ENCODE measurements at places on chromosomes 4 and X.
A peak's percentile ranks its signal among the peaks of the same experiment; 100 is the strongest.

DNA sequence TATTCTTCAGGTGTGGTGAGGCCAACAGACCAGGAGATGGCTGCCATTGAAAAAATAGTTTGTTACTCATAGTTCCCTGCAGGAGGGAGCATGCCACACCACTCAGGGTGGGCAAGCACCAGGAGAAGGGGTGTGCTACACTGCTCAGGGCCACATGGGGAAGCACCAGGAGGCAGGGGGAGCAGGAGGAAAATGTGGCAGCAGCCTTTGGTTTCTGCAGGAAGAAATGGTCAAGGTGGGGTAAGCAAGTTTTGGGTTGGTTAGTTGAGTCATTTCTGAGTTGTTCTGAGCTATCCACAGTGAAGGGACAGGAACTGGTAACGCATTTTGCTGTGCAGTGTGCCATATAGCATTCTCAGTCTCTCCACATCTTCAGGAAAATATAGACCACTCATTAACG lies 23.8 kb downstream of the FGFBP1 start:
- no peak for DNase-seq

DNA sequence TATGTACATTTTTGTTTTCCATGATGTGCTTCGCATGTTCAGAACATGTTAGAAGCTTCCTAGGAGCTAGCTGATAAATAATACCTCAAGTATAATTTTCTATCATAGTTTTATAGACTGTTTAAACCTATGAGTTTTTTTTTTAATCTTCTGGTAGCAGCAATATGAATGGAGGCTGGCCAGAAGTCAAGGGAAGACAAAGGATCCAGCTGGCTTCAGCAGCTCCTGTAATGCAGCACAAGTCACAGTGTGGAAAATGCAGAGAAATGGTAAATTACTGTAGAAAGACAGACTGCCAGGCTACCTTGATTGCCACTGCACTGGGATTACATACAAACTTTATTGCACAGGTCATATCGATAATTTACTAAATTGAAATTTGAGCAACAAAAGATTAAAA lies 537.9 kb downstream of the IQCM start:
- no peak for DNase-seq

GRCh38 chrX:105999294-105999693 lies 39.2 kb downstream of the SERPINA7 start:
- no peak for DNase-seq

DNA sequence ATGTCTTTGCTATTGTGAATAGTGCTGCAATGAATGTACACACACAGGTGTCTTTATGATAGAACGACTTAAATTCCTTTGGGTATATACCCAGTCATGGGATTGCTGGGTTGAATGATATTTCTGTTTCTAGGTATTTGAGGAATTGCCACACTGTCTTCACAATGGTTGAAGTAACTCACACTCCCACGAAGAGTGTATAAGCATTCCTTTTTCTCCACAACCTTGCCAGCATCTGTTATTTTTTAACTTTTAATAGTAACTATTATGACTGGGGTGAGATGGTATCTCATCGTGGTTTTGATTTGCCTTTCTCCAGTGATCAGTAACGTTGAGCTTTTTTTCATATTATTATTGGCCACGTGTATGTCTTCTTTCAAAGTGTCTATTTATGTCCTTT lies 17.6 kb upstream of the DCUN1D4 start:
- no peak for DNase-seq

GRCh38 chrX:71542825-71543224 lies 9.9 kb downstream of the OGT start:
- DNase-seq, result no peak

GRCh38 chr4:87864321-87864720 lies 31.6 kb downstream of the MEPE start:
- no peak for DNase-seq

GRCh38 chr4:166282081-166282770 lies 409.2 kb downstream of the TLL1 start:
- no peak for DNase-seq

- no peak for DNase-seq
Measured at GRCh38 chr4:7540654-7541413, 106.1 kb upstream of the PSAPL1 start.

- no peak for DNase-seq
Measured at GRCh38 chrX:11528623-11529022, 137.1 kb downstream of the ARHGAP6 start.

DNA sequence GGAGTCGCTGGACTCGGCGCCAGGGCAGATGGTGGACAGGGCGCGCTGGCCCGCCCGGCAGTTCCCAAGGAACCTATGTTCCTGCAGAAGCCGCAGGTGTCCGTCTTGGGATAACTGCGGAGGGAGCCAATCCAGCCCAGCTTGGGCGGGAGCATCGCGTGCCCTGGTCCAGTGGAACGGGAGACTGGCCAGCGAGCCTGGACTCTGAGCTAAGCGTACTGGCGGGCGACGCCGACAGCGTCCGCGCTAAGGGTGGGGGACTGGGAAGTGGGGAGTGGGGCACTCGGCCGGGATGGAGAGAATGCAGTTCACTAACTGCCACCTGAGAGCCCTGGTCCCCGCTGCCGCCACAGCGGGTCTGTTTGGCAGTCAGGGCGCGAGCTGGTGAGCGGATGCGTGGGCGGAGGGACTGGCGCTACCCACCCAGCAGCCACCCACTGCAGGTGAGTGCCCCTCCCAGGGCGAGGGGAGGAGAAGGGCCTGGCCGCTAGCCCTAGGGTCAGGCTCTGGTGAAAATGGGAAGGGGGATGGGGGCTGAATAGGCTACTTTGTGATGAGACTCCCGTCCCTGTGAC lies 1.3 kb upstream of the MAMLD1 start:
- no peak for DNase-seq

DNA sequence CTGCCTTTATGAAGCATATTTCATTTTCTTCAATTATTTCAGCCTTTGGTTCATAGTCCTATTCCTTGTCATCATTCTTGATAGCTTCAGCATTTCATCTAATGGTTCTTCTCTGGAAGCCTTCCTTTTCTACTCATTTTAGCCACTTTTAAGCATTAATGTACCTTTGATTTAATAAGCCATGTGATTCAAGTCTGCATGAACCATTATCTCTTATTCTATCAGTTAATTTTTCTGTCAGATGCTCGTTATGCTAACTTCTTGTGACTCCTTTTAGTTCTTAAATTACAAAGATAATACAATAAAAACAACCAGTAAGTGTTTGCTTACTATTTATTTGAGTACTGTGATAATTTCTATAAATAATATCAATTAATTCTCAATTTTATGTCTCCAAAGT lies 210.1 kb upstream of the MAB21L2 start:
- no peak for DNase-seq

GRCh38 chr4:6893449-6894085 lies 16.1 kb upstream of the TBC1D14 start:
- DNase-seq, result no peak

DNA sequence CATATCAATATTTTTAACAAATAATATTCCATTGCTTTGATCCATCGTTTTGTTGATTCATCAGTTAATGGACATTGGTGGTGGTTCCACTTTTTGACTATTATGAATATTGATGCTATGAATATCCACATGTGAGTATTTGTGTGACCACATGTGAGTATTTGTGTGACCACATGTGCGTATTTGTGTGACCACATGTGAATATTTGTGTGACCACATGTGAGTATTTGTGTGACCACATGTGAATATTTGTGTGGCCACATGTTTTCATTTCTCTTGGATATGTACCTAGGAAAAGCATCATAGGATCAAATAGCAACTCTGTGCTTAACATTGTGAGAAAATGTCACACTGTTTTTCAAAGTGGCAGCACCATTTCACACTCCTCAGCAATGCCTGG lies 433.6 kb upstream of the FRG1 start:
- no peak for DNase-seq

- no peak for DNase-seq
Measured at GRCh38 chr4:64551125-64551524, 141.9 kb upstream of the TECRL start.

- no peak for DNase-seq
Measured at GRCh38 chrX:35076061-35076460, 133.5 kb downstream of the FAM47B start.

- DNase-seq, result no peak
Measured at GRCh38 chr4:75490155-75490554, 24.0 kb downstream of the RCHY1 start.

GRCh38 chr4:119765951-119766350 lies 137.3 kb upstream of the PDE5A start:
- no peak for DNase-seq

DNA sequence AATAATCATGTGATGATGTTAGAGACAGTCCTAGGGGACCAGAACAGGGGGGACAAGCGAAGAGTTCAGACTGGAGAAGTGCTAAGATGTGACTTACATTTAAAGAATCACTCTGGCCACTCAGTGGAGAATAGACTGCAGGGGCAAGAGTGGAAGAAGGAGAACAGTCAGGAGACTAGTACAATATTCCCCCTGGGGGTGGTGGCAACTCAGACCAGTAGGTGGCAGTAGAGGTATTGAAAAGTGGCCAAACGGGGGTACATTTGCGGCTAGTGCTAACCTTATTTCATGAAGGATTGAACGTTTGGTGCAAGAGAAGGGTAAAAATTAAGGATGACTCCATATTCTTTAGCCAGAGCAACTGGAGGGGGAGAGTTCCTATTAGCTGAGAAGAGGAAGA lies 2.7 kb upstream of the BMX start:
- no peak for DNase-seq

DNA sequence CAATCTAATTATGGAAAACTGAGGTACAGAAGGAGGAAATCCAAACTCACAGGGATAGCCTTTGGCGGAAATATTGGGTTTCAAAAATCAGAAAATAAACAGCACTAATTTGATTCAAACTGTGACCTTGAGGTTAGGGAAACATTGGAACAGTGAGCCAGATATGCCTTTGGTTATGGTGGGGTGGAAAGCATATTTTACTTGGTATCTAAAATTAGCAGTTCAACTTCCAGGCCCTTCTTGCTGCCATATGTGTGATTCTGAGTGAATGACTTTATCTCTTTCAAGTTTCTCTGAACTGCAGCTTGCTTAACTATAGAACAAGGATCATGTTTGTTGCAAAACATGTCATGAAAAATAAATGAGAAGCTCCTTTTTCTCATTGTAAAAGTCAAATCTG lies 240.9 kb upstream of the VEGFC start:
- no peak for DNase-seq

- DNase-seq, result no peak
Measured at GRCh38 chr4:82519072-82519471, 42.7 kb downstream of the TMEM150C start.

DNA sequence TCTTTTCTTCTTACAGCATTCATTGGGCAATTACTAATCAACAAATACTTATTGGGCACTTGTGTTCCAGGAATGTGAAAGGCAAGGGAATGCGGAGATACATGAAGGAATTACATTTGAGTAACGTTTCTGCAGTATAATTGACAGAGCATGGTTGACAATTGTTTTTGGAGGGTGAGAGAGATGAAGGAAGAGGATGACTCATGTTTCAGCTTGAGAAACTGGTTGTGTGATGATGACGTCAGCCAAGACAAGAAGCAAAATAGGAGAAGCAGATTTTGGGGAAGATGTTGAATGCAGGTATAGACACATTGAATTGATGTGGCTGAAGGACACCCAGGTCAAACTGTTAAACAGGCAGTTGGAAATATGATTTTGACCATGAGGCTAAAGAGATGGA lies 8.0 kb upstream of the CPEB2 start:
- DNase-seq, result no peak

DNA sequence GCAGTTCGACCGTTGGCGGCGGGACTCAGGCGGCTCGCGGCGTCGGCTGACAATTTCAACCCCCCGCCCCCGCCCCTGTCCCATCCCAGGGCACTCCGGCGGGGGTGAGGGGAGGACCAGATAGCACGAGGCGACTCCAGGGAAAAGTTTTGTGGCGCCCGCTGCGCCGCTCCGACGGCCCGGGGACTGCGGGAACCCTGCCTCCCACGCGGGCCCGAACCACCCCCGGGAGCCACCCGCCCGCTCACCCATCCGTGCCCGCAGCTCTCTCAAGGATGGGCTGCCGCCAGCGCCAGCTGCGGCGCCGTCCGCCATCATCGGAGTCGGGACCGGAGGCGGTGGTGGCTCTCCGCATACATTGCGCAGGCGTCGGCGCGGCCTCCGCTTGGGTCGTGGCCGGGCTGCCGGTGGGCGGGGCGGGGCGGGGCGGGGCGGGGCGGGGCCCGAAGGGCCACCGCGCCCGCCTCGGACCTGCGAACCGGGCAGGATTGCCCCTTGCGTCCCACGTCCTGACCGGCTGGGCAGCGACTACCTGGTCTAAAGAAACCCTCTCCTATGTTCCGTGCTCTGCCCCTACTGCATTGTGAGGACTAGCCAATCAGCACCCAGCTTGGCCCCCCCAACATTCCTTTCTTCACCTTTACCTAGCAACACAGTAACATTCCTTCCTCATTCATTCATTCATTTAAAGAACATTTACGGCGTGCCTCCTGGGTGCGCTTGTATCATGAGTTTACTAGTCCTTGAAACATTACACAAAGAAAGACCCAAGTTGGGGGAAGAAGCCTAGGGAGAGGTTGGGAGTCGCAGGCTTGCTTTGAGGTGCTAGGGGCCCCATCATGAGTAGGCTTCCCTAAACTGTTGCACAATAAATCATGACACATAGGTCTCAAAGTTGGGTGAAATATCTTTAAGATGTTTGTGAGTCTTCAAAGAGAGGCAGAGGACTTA lies at the start of gene MAP7D3:
Gene MAP7D3 (minus strand): TSS at position 360 of the 951 bp plus-strand sequence. CDS start 42 bp downstream, at position 318.
- no peak for DNase-seq

DNA sequence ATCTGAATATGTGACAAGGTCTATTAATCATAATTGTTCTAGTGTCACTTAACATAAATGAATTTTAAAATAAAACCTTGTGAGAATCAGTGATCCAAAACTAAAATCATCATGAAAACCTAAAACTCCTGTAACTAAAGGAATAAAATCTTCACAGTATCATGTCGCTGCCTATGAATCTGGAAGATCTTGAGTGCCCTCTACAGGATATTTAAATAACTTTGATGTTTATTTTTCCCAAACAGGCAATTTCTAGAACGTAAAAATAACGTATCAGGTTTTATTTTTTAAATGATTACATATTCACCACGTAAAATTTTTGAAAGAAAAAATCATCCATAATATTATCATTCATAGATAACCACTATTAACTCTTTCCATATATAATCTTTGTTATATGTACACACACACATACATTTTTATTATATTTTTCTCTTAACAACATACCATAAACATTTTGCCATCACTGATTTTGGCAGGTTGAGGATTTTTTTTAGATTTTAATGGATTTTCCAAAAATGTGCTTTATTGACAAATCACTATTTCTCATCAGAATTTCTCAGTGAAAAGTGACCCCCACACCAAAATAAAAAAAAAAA lies 79.6 kb downstream of the COMMD8 start:
- DNase-seq, result no peak

DNA sequence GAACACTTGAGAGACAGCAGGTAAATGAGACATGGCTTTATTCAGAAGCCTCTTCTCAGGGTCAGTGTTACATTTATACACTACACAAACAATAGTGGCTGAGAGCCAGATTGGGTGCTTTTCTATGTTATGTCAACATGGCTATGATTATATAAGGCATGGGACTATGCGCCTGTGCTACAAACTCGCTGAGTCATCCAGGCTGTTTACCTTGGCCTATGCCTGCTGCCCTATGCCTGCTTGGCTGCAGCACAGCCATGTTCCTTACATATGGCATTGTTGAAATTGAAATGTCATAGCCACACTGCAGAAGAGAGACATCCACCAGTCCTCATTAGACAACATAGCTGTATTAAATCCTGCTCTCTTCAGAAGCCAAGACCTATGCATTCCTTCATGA lies 236.3 kb upstream of the NWD2 start:
- peak; percentile 5 for DNase-seq

- DNase-seq, result no peak
Measured at GRCh38 chr4:6566391-6567190, 8.4 kb upstream of the MAN2B2 start.
